Anterior cingulate cortex (tissue), 58 donors: ENCODE measurements at places on chromosomes 11 and 22.

DNA sequence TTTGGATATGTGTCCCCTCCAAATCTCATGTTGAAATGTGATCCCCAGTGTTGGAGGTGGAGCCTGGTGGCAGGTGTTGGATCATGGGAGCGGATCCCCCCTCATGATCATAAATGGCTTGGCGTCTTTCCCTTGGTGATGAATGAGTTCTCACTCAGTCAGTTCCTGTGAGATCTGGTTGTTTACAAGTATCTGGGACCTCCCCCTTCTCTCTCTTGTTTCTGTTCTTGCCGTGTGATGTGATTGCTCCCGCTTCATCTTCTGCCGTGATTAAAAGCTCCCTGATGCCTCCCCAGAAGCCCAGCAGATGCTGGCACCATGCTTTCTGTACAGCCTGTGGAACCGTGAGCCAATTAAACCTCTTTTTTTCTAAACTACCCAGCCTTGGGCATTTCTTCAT is 102.2 kb downstream of the SEZ6L start:
- DNase-seq: no peak

DNA sequence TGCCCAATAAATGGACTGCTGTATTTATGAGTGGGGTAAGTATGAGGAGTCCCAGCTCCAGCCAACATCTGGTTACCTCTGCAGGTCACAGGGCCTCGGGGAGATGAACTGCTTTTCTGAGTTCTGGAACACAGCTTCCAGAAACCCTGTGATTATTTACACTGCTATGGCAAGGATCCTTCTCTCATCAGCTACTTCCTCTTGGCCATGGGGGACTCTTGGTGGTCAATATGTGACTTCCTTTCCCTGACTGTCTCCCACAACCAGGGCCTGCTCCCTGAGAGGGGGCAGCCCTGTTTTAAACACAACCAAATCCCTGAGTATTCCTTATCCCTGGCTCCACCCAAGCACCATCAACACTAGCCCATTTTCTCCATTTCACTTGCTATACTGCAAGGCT is 10.0 kb downstream of the RHOG start:
- no peak for DNase-seq

GRCh38 chr11:125075900-125076317 is 12.8 kb downstream of the SLC37A2 start:
- no peak for DNase-seq

GRCh38 chr11:12784987-12785386 is 110.8 kb downstream of the TEAD1 start:
- DNase-seq: no peak

DNA sequence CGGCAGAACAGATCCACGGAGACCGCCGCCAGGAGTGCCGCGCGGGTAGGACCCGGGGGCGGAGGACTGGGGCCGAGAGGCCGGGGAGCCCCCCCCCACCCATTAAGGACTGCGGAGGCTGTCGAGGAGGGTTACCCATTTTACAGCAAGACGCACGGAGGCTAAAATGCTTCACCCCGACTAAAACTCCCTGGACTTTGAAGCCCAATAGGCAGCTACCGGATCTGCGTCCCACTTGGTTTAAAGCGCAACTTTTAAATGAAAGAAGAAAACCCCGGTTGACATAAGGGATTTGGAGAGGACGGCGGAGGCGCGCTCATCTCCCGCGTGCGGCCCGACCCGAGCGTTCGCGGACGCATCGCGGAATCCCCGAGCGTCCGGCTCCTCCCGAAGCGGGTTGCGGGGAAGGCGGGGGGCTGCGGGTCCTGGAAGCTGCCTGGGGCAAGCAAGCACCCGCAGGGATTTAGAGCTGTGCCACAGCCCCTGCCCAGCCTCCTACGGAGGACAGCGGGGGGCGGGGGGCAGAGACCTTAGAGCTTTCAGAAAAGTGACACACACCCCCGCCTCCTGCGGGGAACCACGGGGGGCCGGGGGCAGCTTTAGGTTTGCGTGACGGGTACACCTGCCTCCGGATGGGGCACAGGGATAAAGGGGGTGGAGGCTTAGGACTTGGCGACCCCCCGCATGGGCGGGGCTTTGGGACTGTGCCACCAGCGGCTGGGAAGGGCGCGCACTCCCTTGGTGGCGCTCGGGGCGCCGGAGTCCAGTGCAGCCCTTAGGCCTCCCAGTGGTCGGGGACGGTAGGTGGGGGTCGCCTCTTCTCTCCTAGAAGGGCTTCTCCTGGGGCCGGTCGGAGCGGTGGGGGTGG is 760 bp upstream of the CELSR1 start:
- no peak for DNase-seq

GRCh38 chr11:94866231-94866822 is 98.2 kb downstream of the AMOTL1 start:
- DNase-seq: no peak

DNA sequence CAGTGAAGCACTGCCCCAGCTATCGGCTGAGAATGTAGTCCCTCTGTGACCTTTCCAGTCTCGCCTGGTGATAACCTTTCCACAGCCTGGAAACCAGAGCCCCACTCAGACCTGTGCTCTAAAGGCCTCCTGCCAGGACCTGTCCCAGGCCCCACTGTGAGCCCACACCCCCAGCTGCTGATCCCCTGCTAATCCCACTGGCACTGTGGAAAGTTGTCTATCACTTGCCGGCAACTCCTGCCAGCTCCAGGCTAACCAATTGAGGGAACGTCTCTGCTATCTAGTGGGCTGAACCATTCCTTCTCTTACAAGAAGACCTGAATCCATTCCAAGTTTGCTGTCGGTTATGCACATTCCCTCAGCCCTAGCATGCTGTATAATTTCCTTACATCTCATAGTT is 328.2 kb downstream of the FAM181B start:
- no peak for DNase-seq

DNA sequence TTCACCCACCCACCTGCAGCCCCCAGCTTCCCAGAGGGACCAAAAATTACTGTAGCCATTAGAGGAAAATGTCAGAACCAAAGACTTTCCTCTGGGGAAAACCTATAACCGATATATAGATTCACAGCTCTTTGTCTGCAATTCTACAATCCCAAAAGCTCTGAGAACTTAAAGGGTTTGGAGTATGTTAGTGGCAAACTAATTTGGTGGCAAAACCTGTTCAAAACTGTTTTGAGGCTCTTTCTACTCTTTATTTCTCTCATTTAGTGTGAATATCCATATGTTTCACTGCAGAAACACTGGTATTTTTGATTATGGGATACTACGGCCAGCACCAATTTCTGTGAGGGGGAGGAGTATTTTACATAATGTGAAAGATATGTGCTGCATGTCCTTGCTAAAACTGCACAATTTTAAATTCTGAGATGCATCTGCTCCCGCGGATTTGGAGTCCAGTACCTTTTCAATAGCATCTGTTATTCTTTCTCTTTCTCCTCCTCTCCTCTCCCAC is 87.5 kb upstream of the MTNR1B start:
- no peak for DNase-seq

GRCh38 chr11:134532131-134532920 is 120.3 kb upstream of the B3GAT1 start:
- DNase-seq: no peak

GRCh38 chr11:44029977-44030911 is 17.5 kb upstream of the ACCSL start:
- peak; percentile 23 for DNase-seq

DNA sequence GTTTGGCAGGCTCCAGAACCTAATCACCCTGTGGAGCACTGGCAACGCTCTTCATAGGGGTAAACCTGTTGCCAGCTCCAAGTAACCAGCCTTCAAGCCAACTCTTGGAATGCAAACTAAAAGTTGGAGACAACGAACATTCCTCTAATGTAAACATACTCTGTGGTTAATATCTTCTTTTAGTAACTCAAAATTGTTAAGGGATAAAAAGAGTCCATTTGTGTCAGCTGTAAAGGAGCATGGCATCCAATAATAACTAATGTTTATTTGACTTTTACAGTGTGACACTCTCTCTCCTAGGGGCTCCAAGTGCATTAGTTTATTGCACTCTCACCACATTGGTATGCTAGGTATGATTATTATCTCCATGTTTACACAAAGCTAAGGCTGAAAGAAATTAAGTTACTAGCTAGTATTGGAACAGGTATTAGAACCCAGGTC is 31.0 kb upstream of the AMOTL1 start:
- DNase-seq: no peak

GRCh38 chr11:69249311-69250185 is 44.4 kb upstream of the MYEOV start:
- no peak for DNase-seq

GRCh38 chr11:5690216-5690615 is 626 bp downstream of the TRIM22 start:
- no peak for DNase-seq

DNA sequence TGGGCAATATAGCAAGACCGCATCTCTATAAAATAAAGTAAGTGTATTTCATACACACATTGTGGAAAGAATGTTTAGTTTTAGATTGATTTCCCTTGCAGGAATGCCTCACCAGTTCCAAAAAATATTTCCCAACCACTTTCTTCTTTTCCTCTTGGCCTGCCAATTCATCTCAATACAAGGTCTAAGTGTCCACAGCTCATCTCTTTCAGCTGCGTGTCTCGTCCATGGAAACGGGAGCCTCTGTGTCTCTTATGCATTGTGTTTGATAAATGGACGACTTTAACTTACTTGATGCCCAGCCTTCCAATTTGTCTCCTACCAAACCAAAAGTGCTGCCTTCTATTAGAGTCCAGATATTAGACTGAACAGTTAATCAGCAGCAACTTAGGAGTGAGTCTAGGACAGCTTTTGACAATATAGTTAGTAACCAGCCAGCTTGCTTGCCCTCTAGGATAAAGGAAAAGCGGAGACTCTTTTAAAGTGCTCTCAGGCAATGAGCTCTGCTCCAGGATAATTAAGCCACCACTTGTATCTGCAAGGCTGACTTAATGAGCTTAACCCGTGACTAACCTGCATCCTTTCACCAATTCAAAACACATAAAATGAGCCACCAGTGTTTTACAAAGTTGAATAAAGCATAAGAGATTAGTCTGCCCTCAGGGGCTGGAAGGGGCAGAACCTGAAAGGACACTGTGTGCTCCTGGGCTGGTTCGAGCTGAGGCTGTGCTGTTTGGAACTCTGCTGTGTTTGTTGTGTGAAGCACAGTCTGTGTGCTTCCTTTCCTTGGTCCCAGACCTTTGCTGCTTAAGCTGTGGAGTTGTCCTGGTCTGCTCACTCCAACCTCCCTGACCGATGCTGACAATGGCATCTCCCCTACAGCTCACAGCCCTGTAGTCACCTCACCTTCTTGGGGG is 27.5 kb downstream of the FBXO7 start:
- no peak for DNase-seq

DNA sequence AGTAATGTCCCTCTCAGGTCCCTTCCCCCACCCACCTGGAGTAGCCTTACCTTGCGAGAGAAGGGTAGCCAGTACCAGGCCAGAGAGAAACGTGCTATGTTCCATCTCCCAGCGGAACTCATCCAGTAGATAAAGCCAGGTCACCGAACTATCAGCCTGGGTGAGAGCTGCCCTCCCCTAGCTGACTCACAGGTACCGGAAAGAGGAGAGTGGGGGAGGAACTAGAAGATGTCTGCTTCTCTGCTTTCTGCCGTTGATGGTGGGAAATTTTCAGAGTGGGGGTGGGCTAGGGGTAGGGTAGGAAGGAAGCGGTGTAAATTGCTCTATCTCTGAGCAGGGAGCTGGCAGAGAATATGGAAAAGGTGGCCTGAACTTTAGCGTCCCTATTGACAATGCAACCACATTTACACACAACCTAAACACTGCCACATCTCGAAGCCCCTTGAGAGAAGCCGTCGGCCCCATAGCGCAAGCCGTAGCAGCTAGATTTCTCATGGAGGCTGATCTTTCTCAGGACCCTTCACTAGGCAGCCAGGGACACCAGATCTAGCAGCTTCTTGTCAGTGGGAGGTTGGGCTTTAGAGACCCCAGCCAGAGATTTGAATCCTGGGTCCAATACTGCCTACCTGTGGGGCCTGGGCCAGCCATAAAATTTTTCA is at the start of gene CD3D:
Gene CD3D (minus strand): TSS at position 203 of the 659 bp plus-strand sequence. CDS start 98 bp downstream, at position 105.
- no peak for DNase-seq

DNA sequence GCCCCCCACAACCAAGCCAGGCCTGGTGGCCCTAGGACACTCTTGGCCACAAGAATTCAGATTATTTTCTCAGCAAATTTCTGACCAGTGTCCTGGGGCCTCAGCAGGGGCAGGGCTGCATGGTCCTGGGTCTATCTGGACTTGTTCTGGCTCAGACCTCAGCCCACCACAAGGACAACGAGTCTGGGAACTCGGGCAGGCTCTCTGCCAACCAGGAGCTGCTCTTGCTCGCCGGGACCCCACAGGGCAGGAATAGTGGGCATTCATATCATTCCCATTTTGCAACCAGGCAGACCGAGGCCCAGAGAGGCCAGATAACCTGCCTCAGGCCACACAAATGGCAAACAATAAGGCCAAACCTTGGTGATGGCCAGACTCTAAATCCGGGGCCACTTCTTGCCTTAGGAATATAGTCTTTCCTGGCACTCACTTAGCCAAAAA is 75.4 kb upstream of the WNT7B start:
- no peak for DNase-seq

DNA sequence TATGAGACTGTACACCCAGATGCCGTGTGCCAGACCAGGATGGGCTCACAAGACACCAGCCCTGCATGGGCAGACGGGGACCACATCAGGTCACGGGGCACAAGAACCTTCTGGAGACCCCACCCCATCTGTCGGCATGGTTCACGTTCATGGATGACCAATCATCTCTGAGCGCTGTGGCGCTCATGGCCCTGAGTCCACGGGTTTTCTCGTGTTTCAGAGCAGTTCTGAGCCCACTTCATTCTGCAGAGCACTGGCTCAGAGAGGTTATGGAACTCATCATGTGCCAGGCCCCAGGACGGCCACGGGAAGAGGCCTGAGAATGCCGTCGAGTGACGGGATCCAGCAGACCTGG is 63.0 kb upstream of the PPARA start:
- no peak for DNase-seq

DNA sequence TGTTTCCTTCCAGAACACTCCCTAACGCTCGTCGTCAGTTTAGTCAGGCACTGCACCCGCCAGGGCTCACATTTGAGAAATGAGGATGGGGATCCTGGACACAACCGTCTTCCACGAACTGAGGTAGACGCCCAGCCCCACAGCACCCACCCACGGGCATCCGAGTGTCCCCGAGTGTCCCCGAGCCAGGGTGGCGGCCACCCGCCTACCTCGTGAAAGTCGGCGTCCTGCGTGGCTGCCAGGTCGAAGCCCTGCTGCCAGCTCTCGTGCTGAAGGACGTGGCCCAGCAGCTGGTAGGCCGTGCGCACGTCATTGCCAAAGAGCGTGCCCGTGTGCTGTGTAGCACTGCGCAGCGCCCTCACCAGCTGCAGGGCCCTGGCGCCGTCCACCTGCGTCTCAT is 53.6 kb downstream of the TRMU start:
- no peak for DNase-seq
